ENCODE measurements at places on chromosomes 7 and 10.
A peak's percentile ranks its signal among the peaks of the same experiment; 100 is the strongest.

- no peak for DNase-seq
Observed at GRCh38 chr7:115346685-115347084, 424.8 kb downstream of the MDFIC start.

DNA sequence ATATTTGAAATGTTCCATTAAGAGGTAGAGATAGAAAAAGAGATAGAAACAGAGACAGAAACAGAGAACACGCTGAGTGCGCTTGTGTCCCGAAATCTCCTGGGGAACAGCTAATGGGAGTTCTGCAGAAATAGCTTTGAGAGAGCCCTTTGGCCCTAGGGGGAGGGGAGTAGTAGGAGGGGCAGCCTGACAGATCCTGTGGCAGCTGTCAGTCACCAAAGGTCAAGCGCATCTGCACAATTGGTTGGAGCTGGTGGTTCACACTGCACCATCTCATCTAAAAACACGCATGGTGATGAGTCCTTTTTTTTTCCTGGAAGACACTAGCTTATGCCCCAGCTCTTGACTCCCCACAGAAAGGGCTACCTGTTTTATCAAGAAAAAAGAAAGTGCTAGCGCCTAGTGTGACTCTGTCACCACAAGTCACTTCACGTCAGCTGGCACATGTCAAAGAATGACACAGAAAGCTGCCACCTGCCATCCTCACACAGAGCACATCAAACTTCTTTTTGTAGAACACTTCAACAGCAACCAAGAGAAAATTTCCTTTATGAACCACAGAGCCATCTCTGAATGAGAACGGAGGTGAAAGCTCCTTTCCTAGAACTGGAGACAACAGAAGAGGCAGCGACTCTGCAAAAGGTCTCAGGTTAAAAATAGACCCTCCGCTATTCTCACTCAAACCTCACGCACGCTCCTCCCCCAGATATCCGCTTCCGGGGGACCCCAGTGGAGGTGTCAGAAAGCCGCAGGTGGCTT lies 125.7 kb downstream of the GFRA1 start:
- no peak for DNase-seq

GRCh38 chr7:28771906-28772622 lies 186.1 kb downstream of the TRIL start:
- no peak for DNase-seq

GRCh38 chr10:84088626-84089025 lies 50.7 kb upstream of the GHITM start:
- no peak for DNase-seq

DNA sequence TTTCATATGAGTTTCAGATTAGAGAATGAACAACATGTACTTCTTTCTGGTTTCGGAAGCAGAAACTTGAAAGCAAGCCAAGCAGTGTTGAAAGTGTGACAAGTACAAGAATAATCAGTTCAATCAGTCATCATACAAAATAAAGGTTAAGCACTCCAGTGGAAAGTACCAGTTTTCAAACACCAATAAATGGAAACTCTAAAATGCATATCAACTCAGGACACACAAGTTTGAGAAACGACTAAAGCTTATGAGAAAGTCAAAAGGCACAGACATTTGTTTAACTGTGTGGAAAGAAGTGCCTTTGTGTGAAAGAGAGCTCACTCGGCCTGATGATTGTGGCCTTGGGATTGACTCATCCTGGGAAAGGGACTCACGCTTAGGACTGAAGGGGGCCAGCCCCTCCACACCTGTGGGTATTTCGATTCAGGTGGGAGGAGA lies 60.6 kb upstream of the AKR1C1 start:
- no peak for DNase-seq

- no peak for DNase-seq
Observed at GRCh38 chr10:36801660-36802059, 323.7 kb upstream of the ANKRD30A start.

GRCh38 chr10:34637418-34637911 lies 177.6 kb downstream of the PARD3 start:
- DNase-seq = peak; percentile 55

GRCh38 chr10:102633287-102633686 lies 11.0 kb upstream of the TRIM8 start:
- no peak for DNase-seq

DNA sequence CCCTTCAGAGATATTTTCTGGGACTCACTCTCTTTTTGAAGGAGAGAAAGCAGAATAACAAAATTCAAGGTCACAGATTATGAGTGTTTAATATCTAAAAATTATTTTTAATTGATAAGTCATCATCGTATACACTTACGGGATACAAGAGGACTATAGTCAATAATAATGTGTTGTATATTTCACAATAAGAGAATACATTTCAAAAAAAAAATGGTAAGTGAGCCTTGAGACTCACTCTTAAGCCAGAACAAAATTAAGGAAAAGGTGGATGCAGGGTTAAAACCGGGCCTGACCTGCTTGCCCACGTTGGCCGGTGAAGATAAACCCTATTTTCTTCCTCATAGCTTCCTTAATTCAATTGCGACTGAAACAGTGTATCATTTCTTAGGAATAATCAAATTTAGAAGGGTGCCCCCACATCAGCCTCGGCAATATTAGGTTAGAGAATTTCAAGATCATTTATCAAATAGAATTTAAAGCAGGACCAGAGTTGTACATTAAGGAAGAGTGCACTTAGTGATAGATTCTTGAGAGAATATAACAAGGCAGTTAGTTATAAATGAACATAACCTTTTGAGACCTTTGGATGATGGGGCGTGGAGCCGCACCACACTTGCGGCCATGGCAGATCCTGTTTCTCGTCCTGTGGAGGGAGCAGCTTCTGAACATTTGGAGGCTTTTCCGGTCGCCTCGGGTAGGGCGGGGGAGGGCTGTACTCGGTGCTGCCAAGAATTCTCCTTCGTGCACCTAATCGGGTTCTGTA lies 321.8 kb downstream of the PAXIP1 start:
- DNase-seq = no peak

DNA sequence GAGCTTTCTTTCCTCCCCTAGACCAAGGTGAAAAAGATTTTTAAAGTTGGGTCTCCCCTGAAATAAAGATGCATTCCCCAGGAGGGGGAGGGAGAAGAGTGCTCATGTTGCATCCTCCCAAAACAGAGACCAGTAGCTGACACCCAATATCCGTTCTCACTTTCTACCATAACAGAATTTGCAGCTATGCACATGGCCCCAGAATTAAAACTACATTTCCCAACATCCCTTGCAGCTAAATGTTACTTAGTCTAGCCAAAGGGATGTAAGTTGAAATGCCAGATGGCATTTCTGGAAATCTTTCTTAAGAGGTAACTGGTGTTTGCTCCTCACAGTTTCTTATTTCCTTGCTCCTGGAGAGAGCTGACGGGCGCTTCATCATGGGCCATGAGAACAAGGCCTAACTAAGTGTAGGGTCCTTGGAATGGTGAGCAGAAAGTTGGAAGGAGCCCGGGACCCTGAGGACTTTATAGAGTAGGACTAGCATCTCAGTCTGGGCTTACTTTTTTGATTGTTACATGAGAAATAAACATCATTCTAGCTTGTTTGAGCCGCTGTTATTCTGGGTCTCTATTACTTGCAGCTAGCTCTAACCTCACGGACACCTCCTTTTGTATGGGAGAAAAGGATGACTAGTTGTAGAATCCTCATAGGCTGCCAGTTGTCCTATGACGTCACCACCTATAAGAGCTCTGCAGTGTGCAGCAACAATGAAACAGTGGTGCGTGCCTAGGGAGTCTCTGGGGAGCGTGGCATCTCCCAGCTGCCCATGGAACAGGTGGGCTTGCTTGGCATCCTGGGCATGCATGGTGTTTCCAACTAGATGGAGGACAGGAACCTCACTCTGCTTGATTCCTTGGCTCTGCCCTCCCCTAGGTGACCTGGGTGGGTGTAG lies 46.1 kb upstream of the EXOC6 start:
- DNase-seq = no peak

DNA sequence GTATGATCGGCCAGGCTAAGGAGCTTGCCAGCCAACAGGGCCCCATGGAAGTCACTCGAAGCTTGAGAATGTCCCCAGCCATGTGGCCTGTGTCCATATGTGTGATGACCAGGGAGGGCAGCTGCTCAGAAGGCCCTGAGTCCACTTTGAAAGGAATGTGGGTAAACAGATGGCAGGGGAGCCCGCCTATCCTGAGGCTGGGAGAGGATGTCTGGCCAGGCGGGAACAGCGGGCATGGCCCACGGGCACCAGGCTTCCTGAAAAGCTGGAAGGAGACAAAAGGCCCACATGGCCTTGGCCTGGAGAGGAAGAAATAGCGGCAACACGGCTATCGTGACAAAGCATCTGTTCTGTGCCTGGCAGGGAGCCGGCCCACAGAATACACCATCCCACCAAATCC lies 137.9 kb upstream of the PPIF start:
- DNase-seq = no peak

GRCh38 chr10:60606343-60607080 lies 171.8 kb upstream of the CDK1 start:
- no peak for DNase-seq

DNA sequence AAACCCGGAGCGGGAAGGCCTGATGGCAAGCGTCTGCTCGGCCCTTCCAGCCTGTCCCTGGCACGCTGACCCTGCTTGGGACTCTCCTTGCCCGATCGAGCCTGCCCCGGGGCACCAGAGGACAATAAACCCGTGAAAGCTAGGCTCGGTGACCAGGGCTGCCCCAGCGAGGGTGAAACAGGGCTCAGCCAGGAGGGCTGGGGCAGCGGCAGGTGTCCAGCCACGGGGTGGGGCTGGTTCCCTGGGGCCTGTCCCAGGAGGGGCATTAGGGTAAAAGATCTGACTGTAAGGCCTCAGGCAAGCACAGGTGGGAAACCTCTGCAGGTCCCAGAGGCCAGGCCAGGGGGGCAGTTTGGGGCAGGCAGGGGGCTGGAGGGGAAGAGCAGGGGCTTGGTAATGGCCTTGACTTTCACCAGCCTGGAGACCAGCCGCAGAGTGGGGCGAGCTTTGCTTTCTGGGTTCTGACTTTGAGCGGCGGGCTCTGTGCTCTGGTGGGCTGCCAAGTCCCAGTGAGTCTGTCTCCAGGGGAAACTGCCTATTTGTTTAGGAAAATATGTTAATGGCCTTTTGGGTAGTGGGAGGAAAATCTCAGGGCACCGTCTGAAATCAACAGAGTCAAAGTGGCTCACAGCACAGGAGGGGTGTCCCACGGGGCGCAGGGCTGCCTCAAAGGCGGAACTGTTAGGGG lies 68.2 kb upstream of the INPP5A start:
- no peak for DNase-seq

GRCh38 chr7:32204361-32205018 lies 134.3 kb upstream of the PDE1C start:
- DNase-seq = peak; percentile 91

- peak; percentile 80 for DNase-seq
Observed at GRCh38 chr7:36967387-36967786, 243.1 kb upstream of the AOAH start.

- no peak for DNase-seq
Observed at GRCh38 chr7:30453016-30453415, 25.6 kb downstream of the NOD1 start.

- DNase-seq = no peak
Observed at GRCh38 chr10:100151723-100152300, 34.0 kb downstream of the ERLIN1 start.

DNA sequence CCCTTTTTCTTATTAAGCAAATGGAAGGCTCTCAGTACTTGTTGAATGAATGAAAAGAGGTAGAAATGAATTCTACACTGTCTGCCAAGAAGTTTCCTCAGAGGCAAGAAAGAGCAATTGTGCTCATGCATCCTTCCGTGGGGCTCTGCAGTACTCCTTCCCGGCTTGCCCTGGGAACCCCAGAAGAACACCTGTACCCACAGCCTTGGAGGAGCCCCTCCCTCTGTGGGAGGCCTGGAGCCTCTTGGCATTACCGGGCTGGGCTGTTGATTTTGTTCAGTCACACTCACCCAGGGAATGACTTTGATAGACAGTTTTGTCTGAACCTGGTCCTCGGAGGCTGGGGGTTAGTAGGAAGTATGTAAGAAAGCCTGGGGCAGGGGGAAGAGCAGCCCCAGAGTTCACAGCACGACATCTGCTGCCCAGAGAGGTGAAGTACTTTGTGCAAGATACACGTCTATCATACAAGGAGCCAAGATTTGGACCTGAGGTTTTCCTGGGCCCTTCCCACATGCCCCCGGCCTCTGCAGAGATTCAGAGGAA lies 134.8 kb upstream of the GDF10 start:
- DNase-seq = no peak

GRCh38 chr7:44288381-44288685 lies 37.1 kb downstream of the CAMK2B start:
- no peak for DNase-seq

- no peak for DNase-seq
Observed at GRCh38 chr10:61588770-61589211, 73.9 kb upstream of the CABCOCO1 start.

DNA sequence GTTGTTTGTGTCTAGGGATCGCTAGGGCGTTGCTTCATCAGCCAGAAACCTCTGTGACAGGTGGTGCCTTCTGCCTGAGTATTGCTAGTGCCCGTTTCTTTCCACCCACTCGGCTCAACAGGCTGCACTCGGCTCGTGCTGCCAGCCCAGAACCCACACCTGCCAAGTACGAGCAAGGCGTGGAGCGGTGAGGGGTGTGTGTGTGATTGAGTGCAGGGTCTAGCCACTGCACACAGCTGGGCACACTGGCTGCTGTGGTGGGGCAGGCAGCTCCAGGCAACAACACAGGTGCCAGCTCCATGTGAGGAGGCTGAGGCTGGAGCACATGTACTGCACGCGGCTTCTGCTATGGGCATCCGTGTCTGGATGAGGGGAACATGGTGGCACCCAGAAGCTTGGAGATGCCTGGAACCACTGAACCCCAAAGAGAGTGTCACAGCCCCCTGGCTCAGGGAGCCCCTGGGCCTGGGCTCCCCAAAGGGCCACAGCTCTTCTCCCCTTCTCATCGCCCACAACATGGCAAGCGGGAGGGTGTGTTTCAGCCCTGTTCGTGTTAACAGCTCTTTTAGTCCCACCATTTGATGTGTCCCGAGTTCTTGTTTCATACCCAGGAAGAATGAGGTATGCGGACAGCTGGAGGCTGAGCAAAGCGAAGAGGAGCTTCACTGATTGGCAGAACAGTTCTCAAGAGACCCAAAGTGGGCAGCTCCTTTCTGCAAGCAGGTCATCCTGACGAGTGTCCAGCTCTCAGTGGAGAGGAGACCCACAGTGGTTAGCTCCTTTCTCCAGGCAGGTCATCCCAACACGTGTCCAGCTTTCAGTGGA lies 78.1 kb downstream of the HDAC9 start:
- DNase-seq = no peak

GRCh38 chr7:134811765-134812164 lies 32.3 kb downstream of the CALD1 start:
- DNase-seq = no peak

DNA sequence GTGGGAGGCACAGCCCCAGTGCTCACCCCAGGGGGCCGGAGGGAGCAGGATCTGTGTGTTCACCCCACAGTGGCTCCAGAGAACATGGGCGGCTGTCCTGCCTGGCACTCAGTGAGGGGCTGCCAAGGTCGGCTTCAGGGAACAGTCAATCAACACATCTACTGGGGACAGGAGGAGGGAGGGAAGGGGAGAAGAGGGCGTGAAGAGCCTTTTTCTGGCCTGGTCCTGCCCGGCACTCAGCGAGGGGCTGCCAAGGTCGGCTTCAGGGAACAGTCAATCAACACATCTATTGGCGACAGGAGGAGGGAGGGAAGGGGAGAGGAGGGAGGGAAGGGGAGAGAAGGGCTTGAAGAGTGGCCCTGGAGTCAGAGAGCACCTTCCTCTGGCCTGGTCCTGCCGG lies 184.9 kb downstream of the ADARB2 start:
- DNase-seq = no peak

- no peak for DNase-seq
Observed at GRCh38 chr7:155280446-155281397, 17.0 kb upstream of the INSIG1 start.
